ENCODE measurements at places on chromosomes 12 and 14.

- no peak for DNase-seq
Measured at GRCh38 chr12:7154901-7155470, 24.8 kb downstream of the CLSTN3 start.

- DNase-seq = no peak
Measured at GRCh38 chr12:101596172-101596571, 1.4 kb downstream of the MYBPC1 start.

DNA sequence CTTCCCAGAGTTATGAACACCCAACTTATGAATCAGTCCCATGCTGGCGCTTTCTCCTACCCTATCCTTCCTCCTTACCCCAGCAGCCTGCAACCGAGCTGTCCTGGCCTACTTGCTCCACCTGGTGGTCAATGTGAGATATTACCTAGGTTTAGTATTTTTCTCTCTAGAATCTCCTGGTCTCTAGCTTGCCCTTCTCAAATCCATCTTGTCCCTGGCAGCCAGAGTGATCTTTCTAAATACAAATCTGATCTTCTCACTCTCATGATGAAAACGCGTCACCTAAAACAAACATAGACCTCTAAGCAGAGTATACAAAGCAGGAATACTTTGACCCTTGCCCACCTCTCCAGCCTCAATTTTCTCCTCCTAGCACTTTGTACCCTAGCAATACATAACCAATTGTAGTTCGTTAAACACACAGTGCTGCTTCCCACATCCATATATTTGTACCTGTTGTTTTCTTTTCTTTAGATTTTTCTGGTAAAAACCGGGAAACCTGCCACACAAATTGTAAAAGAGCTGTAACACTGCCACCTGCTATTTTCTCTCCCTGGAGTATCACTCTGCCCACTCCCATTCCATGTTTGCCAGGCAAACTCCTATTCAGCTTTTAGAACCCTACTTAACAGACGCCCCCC is 20.0 kb upstream of the TCP11L2 start:
- no peak for DNase-seq

- no peak for DNase-seq
Measured at GRCh38 chr12:114191581-114191980, 214.4 kb downstream of the TBX5 start.

DNA sequence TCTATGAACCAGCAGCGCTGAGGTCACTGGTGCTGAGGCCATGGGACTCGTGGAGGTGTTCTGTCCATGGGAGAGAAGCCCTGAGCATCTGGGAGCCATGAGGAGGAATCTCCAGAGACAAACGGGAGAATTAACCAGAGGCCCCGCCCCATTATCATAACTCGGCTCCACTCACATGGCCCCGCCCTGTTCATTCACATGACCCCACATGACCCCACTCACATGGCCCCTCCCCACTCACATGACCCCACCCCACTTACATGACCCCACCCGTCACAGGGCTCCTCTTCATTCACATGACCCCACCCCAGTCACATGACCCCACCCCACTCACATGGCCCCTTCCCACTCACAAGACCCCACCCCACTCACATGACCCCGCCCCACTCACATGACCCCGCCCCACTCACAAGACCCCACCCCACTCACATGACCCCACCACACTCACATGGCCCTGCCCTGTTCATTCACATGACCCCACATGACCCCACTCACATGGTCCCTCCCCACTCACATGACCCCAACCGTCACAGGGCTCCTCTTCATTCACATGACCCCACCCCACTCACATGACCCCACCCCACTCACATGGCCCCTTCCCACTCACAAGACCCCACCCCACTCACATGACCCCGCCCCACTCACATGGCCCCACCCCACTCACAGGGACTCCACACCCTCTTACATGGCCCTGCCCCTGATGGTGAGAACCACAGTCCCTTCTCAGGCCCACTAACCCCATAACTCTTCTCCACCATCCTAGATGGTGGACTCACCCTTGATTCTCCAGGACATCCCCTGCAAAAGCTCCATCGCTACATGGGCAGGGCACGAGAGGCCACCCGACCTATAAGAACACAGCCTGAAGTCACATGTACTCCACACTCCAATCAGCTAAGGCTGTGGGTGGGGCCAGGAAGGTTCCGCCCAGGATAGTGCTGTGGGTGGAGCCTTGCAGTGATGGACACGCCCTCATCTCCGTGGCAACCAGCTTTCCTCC is 151.1 kb upstream of the SFSWAP start:
- no peak for DNase-seq

- no peak for DNase-seq
Measured at GRCh38 chr12:104181313-104181712, 34.3 kb upstream of the TXNRD1 start.

- no peak for DNase-seq
Measured at GRCh38 chr12:45726603-45727300, 2.8 kb upstream of the ARID2 start.

- DNase-seq = no peak
Measured at GRCh38 chr12:105813201-105813600, 325.6 kb downstream of the NUAK1 start.

DNA sequence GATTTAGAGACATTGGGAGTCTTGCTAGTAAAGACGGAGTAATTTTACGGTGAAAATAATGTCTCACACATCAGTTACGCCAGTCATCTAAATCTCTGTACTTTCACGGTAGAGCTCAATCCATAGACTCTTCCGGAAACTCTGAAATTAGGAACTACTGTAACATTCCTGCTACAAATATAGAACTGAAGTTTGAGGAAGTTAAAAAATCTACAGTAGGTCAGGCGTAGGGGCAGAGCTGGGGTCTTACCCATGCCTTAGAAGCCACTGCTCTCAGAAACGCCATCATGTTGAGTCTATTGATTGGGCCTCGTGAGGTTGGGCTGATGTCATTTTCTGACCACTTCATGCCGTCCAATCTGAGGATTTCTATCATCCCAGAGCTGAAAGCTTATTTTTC is 1029.8 kb upstream of the TMEM132C start:
- DNase-seq = no peak

GRCh38 chr12:93145086-93145485 is 216.0 kb upstream of the EEA1 start:
- no peak for DNase-seq

- DNase-seq = no peak
Measured at GRCh38 chr14:69660344-69661193, 49.2 kb downstream of the SUSD6 start.

DNA sequence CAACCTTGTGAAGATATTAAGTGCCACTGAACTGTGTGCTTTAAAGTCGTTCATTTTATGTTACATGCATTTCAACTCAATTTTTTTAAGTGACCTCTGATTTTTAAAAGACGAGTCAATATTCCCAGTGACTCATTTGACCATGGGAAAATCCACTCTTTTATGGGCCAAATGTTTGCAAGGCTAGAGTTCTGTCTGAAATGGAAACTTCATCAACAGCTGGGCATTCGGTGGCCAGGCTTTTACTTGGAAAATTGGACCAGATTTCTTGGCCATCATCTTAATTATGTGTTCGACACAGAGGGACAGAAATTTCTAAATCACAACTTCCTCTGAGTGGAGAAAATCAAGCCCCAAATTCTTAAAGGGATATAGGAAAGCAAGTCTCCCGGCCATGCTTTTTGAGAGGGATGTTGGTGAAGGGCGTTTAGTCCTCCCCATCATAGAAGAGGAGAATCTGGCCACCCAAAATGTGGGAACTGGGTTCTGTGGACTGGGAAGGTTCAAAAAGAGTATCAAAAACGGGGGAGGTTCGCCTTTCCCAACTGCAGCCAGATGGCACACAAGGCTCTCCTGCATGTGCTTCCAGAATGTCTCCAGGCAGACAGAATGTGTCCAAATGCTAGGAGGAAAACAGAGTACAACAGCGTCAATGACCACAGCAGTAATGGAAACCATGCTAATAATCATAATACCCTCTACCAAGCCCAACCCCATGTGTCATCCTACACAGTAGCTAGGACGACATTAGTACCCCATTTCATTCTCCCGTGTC is 40.9 kb upstream of the FZD10 start:
- DNase-seq = no peak

Measured in HFF-Myc (cell line).